ENCODE measurements at places on chromosomes 13 and 19.
A peak's percentile ranks its signal among the peaks of the same experiment; 100 is the strongest.

- DNase-seq = no peak
- H3K36me3 ChIP-seq = no peaks in the 10 kb centered on the region
- H3K4me1 ChIP-seq = peaks cover 44% of the 10 kb centered on the region
- H3K27me3 ChIP-seq = no peaks in the 10 kb centered on the region
These were observed 21.7 kb downstream of the SIPA1L3 start for GRCh38 chr19:37928527-37929286.

DNA sequence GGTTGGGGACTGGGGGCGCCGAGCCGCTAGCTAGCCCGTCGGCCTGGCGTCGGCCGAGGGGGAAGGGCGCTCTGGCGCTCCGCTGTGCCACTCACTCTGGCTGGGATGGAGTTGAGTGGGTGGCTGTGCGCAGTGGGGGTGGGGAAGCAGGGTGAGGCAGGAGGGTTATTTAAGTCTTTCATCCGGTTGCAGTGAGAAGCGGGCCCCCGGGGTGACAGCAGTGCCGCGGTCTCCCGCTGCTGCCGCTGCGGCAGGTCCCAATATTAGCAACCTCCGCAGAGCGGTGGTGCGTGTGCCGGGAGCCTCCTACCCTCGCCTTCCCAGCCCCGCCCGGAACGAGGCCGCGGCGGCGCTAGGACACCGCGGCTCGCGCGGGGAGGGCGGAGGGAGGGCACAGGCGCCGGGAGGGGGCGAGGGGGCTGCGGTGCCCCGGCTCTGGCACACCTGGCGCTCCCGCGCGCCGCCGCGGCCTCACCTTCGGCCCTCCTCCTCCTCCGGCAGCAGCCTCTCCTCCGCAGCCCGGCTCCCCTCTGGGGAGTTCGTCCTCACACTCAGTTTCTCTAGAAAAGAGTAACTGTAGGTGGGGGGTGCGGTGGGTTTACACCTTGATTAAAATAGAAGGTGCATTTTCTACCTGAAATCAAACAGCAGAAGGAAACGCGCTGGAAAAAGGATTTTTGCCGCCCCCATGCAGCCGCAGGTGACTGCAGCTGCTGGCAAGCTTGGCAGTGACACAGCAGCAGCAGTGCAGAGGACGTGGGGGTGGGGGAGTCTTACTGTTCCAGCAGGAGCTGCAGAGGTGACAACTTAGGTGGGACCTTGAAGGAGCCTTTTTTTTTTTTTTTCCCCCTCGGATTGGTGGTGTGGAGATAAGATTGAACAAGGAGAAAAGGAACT is 4.5 kb downstream of the FGF9 start:
- H3K27ac ChIP-seq = no peak overlapping the region
- H3K27me3 ChIP-seq = peaks cover 61% of the 10 kb centered on the region
- no peaks in the 10 kb centered on the region for H3K36me3 ChIP-seq
- H3K4me3 ChIP-seq = no peak overlapping the region
- no peak for DNase-seq

GRCh38 chr19:14467816-14468215 is 7.3 kb downstream of the PTGER1 start:
- H3K4me3 ChIP-seq = no peak overlapping the region
- no peaks in the 10 kb centered on the region for H3K27me3 ChIP-seq
- DNase-seq = no peak
- H3K27ac ChIP-seq = no peak overlapping the region
- H3K4me1 ChIP-seq = peaks cover 7% of the 10 kb centered on the region
- H3K36me3 ChIP-seq = peaks cover 13% of the 10 kb centered on the region

DNA sequence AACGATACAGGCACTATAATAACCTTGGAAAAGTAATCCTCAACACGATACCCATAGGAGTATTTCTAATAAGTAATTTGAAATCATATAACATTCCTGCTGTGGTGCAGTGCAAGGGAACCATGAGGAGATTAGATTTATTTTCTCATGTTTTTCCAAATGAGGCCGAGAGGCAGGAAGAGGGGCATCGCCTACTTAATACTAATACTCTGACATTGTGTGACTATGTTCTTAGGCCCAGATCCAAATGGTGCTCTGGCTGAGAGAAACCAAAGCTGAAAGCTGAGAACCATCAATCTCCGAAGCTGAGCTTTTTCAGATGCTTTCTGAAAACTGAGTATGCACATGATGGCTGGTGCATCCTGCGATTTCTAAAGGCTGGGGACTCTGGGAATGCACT is 248.0 kb upstream of the MAB21L1 start:
- H3K4me3 ChIP-seq = no peak overlapping the region
- no peak overlapping the region for H3K27ac ChIP-seq

DNA sequence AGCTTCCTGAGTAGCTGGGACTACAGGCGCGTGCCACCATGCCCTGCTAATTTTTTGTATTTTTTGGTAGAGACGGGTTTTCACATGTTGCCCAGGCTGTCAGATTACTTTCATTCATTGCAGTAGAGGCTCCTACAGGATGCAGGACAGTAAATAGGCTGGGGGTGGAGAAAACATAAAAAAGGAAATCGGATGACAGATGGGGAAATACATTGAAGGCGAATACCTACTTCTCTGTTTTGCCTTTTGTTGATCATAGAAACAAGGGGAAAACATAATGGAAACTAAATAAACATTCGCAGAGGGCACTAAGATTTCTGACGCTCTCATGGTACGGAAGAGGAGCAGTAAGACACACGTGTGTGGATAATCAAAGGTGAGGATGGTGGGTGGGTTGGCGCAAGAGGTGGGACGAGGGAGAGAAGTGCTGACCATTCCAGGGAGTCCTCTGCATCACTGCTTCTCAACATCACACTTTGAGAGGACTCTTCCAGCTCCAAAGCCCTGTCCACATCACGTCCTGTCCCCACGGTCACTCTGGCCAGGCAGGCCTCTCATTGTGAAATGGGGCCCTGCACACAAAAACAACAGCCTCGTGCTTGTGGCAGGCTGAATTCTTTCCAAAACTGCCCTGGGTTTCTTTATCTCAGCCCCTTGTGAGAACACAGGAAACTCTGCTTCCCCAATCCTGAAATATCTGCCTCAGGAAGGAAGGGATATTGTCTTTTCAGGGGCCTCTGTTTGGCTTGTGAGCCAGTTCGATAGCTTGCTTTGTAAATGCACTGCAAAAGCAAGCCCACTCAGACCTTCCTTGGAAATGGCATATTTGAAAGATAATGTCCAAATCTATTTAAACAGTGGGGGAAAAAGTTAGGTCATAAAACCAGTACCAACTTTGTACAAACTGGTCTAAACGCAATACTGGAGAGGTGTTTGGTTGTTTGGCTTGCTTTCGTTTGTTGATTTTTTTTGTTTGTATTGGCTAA is 188.5 kb downstream of the FOXO1 start:
- no peak overlapping the region for H3K4me3 ChIP-seq
- peaks cover 94% of the 10 kb centered on the region for H3K4me1 ChIP-seq
- H3K27ac ChIP-seq = peak overlapping the region; percentile 76
- H3K27me3 ChIP-seq = no peaks in the 10 kb centered on the region
- peak; percentile 75 for DNase-seq

DNA sequence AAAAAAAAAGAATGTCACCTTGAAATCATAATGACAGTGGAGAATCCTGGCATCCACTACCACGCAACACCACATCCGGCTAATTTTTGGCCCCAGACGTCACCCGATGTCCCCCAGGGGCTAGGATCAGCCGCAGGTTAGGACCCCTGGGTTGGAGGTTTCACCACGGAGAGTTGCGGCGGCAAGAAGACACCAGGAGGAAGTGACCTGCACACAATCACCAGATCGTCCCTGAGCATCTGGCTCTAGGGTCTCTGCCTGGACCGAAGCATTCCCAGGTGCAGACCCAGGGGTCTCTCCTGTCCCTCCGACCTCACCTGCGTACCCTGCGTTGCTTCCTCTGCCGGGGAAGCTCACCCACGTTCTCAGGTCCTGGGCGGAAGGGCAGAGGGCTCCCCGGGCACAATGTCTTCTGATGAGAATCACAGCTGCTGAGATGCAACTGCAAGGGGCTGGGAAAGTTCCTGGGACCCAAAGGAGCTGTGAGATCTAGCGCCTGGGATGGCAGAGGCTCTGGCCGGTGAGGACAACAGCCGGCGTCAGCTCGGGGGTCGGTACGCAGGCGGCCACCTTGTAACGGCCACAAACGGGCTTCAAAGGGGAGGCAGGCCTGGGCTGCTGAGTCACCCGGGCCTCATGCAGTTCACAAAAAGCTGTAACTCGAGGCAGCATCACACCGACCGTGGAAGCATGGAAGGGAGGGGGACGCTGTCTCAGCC is 111.2 kb downstream of the GADD45B start:
- peak overlapping the region; percentile 72 for H3K27ac ChIP-seq
- H3K4me3 ChIP-seq = peak overlapping the region; percentile 55
- no peak for DNase-seq
- H3K27me3 ChIP-seq = no peaks in the 10 kb centered on the region

GRCh38 chr13:92173254-92173653 is 774.8 kb downstream of the GPC5 start:
- H3K27ac ChIP-seq = no peak overlapping the region
- no peaks in the 10 kb centered on the region for H3K27me3 ChIP-seq
- no peak for DNase-seq
- no peak overlapping the region for H3K4me3 ChIP-seq

DNA sequence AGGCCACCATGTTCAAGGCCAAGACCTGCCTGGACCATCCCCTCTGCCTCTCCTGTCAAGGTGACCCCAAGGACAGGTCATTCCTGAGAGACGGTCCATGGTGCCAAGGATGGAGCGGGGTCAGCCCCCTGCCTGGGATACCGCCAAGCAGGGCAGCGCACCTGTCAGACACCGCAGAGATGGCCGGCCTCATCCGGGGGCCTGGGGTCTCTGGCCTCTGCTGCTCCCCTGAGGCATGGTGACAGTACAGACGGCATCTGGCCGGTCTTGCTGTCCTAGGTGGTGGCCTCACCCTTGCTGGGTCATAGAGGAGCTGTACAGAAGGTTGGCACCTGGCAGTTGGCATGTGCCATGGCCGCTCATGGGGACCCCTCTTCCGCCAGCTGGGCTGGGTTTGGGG is 11.1 kb downstream of the DDA1 start:
- no peaks in the 10 kb centered on the region for H3K4me1 ChIP-seq
- no peak overlapping the region for H3K4me3 ChIP-seq
- peaks cover 10% of the 10 kb centered on the region for H3K36me3 ChIP-seq
- no peak for DNase-seq
- no peak overlapping the region for H3K27ac ChIP-seq
- H3K27me3 ChIP-seq = no peaks in the 10 kb centered on the region

DNA sequence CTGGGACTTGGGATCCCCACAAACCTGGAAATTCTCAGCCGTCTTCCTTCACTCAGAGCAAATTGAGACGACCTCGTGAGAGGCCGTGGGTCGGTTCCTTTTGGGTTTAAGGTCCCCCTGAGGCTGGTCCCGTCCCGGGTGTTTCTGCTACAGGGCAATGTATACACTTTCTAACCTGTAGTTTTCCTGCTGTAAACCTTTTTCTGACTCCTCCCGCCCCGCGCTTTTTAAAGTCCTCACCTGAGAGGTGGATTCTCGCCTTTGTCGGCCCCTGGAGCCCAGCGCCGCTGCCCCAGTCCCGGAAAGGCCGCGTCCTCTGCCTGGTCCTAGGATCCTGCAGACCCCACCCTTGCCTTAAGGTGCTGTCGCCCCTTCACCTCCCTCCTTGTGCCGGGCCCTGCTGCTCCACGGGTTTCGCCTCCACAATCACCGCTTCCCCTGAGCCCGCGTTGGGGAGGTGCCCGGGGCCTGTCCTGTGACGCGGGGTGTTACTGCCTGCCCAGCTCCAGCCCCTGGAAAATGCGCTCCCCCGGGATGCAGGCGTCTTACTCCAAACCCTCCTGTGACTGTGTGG is 391 bp downstream of the ZNF761 start:
- peaks cover 38% of the 10 kb centered on the region for H3K4me1 ChIP-seq
- peak overlapping the region; percentile 96 for H3K4me3 ChIP-seq
- no peak for DNase-seq
- no peaks in the 10 kb centered on the region for H3K27me3 ChIP-seq

GRCh38 chr19:51365211-51365964 is 800 bp downstream of the ETFB start:
- no peaks in the 10 kb centered on the region for H3K36me3 ChIP-seq
- peak; percentile 95 for DNase-seq
- H3K4me1 ChIP-seq = peaks cover 61% of the 10 kb centered on the region
- no peaks in the 10 kb centered on the region for H3K27me3 ChIP-seq

- no peak overlapping the region for H3K27ac ChIP-seq
- H3K36me3 ChIP-seq = peaks cover 10% of the 10 kb centered on the region
- H3K4me3 ChIP-seq = no peak overlapping the region
- DNase-seq = no peak
These were observed 5.2 kb downstream of the CHAMP1 start for GRCh38 chr13:114319441-114319913.

GRCh38 chr19:18456974-18457373 is 19.0 kb upstream of the ISYNA1 start:
- no peak overlapping the region for H3K4me3 ChIP-seq
- H3K36me3 ChIP-seq = peaks cover 54% of the 10 kb centered on the region
- H3K27ac ChIP-seq = no peak overlapping the region
- no peak for DNase-seq

GRCh38 chr13:111650626-111651025 is 330.2 kb downstream of the TEX29 start:
- no peaks in the 10 kb centered on the region for H3K4me1 ChIP-seq
- no peak overlapping the region for H3K4me3 ChIP-seq
- H3K36me3 ChIP-seq = no peaks in the 10 kb centered on the region
- no peaks in the 10 kb centered on the region for H3K27me3 ChIP-seq
- DNase-seq = no peak

- H3K4me1 ChIP-seq = no peaks in the 10 kb centered on the region
- H3K27me3 ChIP-seq = no peaks in the 10 kb centered on the region
- H3K4me3 ChIP-seq = no peak overlapping the region
- H3K36me3 ChIP-seq = no peaks in the 10 kb centered on the region
- DNase-seq = no peak
These were observed 751.1 kb downstream of the FGF9 start for GRCh38 chr13:22422023-22422422.

GRCh38 chr13:35473802-35474201 is 2.7 kb downstream of the MAB21L1 start:
- H3K27me3 ChIP-seq = no peaks in the 10 kb centered on the region
- DNase-seq = no peak
- no peaks in the 10 kb centered on the region for H3K36me3 ChIP-seq
- H3K4me3 ChIP-seq = no peak overlapping the region

GRCh38 chr19:40165362-40165937 is 25.8 kb upstream of the MAP3K10 start:
- no peaks in the 10 kb centered on the region for H3K27me3 ChIP-seq
- peak; percentile 44 for DNase-seq
- H3K4me1 ChIP-seq = peaks cover 11% of the 10 kb centered on the region
- H3K36me3 ChIP-seq = no peaks in the 10 kb centered on the region
- no peak overlapping the region for H3K4me3 ChIP-seq
- no peak overlapping the region for H3K27ac ChIP-seq

DNA sequence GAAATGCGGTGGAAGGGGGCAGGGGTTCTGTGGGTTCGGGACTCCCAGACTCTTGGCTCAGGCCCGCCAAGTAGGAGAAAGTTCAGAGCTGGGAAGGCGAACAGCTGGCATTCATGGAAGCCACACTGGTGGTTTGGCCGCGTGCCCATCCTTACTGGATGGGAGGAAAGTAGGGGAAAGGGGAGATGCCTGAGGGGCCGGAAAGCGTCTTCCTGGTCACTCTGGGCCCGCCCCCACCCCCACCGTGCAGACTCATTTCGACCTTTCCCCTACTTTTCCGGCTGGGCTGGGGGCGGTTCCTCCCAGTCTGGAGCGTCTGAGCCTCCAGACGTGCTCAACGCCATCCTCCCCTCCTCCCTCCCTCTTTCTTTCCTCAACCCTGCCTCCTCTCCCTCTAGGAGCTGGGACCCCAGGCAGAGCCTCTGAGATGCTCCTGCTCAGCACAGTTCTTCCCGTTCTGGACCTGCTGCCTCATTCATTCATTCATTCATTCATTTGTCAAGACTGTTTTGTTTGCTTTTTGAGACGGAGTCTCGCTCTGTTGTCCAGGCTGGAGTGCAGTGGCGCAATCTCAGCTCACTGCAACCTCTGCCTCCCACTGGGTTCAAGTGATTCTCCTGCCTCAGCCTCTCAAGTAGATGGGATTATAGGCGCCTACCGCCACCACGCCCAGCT is 3.5 kb downstream of the ANGPTL4 start:
- H3K4me3 ChIP-seq = peak overlapping the region; percentile 2
